Suppressor macrophage (primary cell): ENCODE measurements at places on chromosomes 7 and 10.

DNA sequence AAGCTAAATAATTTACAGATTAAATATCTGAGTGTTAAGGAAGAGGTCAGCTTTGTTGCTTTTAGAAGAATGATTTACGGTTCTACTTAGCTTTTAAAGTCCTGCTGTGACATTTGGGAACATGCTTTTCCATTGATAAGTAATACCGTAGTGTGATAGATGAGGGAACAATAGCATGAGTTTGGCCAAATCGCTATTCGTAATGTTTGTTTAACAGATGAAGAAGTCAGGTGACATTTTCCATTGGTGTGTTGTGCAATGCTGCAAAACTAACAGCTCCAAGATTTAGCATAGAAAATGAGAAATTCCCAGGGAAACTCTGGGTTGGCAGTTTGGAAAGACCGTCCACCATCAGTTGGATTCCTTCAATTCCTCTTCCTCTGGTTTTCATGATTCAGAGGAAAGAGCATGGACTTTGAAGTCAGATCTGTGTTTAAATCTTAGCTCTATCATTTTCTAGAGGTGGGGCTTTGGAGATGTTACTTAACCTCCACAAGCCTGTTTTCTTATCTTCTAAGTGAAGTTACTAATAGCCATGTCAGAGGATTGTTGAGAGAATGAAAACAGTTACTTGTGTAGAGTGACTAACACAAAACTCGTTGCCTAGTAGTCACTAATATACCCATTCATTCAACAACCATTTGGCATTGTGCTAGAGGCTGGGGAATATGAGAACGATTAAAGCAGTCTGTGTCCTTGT, 140.4 kb upstream of the BMPER start:
- no peak for DNase-seq

DNA sequence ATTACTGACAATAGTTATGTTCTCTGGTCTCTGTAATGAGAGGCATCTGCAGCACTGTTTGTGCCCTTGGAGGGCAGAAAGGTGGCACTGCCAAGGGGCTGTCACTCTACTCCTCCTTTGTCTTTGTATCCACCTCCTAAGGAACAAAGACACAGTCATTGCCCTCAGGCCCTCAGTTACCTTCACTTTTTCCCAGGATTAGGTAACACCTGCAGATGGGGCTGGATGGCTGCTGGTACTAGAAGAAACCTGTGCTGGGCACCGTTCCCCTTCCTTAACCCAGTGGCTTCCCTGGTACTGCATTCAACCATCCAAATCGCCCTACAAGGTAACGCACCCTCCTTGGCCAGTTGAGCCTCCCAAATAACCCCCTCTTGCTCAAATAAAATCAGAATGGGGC, 246.9 kb upstream of the NEBL start:
- DNase-seq: no peak

GRCh38 chr7:80611779-80612178, 26.7 kb upstream of the CD36 start:
- no peak for DNase-seq

DNA sequence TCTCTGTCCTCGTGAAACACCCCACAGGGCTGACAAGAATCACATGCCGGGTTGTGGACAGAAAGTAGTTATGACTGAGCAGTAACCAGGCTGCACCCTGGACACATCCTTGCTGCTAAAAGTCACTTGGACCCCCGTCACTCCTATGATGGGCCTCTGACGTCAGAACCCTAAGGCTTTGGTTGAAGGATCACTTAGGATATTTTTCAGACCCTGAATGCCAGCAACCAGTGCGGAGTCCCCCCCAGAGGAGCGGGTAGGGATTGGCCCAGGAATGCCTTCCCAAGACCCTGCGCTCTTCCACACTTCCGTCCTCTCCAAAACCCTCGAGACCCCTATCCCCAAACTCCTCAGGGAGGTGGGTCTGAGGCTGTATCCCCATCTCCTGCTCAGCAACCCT, 52.1 kb downstream of the CFAP46 start:
- DNase-seq: no peak

DNA sequence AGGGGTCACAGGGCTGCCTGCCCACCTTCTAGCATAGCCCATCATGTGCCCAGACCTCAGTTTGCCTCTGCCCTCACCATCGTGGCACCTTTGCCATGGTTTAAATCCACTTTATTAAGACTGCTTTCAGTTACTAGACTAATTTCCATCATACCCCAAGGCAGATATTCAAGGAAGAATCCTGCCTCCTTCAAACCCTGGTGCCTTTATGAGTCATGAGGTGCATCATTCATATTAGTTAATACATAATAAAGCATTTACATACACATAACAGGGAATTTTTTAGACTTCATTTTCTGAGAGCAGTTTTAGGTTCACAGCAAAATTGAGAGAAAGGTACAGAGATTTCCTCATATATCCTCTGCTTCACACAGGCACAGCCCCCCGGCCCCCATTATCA, 62.8 kb downstream of the CXCL12 start:
- no peak for DNase-seq

GRCh38 chr10:1214882-1215540, 158.8 kb downstream of the WDR37 start:
- no peak for DNase-seq

GRCh38 chr10:96267234-96267705, 4.1 kb downstream of the BLNK start:
- DNase-seq: no peak

GRCh38 chr7:150564006-150564405, 3.2 kb upstream of the GIMAP4 start:
- no peak for DNase-seq

DNA sequence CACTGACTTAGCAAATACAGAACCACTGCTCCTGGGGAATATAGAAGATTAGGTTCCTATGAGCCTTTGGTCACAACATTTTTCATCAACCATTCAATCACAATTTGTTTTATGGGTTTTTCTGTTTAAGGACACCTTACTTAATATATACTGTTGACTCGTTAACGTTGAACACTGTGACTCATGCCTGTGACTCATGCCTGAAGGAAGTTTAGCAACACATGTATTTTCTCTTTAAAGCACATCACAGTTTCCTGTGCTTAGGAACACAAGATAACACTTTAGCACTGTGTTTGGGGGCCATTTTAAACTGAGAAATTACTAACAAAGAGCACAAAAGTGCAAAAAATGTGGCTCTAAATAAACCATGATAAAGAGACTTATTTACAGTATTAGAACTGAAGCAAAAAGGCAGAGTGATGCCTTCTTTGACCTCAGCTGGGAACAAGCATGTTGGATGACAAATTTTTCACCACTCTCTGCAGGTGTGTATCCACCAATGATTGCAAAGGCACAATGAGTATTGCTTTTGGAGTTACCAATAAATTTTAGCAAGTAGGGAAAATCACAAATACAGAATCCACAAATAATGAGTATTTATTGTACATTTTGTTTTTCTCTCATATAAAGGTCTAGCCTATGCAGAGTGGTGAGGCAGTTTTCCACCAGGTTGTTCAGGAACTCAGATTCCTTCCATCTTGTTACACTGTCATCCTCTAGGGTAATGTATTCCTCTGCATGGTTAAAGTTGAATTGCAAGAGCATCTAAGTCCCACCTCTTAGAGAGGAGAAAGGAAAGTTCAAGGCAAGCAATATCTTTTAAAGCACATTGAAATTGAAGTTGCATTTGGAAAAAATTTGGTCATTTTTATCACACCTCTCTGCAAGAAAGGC, 7.3 kb downstream of the FGFBP3 start:
- DNase-seq: peak; percentile 91

DNA sequence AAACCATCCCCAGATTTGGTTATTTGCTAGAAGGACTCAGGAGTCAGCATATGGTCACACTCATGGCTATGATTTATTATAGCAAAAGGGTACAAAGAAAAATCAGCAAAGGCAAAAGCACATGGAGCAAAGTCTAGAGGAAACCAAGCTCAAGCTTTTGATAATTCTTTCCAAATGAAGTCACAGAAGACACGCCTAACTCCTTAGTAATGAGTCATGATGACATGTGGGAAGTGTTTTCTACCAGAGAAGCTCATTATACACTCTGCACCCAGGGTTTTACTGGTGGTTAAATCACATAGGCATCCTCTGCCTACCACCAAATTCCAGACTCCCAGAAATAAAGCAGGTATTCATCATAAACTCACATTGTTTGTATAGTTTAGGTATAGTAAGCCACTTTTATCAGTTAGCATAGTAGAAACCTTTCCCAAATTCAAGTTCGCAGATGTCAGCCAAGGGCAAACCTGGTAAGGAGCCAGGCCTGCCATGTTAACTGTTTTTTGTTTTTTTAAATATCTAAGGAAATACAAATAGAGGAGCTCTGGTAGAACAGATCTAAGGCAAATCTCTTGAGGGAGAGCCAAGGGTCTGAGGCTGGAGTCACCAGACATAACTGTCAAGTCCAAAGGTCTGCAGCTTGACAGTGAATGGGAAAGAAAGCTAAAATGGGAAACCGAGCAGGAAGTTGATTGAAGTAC, 15.4 kb upstream of the HIBADH start:
- no peak for DNase-seq

GRCh38 chr10:15262036-15262713, 93.7 kb upstream of the NMT2 start:
- no peak for DNase-seq

DNA sequence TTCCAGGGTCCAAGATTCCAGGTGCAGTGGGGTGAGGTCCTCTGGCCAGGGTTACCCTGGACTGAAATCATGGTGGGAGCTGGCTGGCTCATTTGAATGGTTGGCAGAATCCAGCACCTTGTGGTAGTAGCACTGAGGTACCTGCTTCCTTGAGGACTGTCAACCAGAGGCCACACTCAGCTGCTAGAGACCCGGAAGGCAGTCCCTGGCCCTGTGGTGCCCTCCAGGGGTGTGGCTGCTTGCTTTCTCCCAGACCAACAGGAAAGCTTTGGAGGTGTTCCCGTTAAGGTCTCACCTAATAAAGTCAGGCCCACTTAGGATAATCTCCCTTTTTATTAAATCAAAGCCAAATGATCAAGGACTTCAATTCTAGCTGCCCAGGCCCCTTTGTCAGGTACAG, 107.7 kb upstream of the GDF10 start:
- no peak for DNase-seq

DNA sequence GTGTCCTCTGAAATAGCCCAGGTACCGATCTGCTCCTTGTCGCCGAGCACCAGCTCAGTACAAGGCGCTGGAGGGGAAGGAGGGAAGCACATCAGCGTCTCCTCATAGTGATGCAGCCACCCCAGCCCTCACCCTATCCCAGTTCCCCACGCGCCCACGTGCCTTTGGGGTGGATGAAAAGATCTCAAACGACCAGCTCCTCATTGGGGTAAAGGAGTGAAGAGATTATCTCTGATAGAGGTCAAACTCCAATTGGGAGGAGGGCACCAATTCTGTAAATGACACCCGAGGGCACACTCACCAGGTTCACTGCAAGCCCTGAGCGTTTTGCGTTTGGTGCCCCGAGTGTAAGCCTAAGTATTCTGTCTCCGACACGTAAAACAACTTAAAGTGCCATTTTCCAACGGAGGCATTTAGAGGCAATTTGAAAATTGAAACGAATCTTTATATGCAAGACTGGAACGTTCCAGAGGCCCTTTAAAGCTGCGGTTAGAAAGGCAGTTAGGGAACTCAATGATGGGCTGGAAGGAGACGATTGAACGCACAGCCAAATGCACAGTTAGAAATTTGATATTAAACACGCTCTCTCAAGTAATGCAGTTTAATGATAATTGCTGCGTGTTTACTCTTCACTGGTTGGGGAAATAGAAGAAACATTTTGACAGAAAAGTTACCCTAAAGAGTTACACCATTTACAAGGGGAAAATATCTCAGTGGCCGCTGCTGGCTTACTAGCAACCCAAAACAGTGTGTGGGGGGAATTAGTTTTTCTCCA, 8.9 kb upstream of the EMX2 start:
- DNase-seq: no peak
